T-helper 17 cell (primary cell): ENCODE measurements at places on chromosomes 11 and 22.

DNA sequence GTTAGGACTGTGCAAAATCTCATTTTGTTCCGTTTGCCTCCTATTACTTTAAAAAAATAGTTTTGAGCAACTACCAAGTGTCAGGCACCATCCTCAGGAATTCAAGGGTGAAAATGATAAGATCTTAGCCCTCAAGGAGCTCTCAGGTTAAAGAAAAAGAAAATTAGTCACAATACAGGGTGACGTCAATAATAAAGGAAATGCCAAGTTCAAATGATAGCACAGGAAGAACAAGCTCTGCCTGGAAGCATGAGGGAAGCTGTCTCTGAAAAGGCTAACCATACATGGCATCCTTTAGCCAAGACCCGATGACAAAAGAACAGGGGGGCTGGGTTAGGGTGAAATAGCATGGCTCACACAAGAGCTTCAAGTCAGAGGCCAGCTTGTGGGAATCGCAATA, 11.1 kb upstream of the MPZL2 start:
- no peak for DNase-seq

DNA sequence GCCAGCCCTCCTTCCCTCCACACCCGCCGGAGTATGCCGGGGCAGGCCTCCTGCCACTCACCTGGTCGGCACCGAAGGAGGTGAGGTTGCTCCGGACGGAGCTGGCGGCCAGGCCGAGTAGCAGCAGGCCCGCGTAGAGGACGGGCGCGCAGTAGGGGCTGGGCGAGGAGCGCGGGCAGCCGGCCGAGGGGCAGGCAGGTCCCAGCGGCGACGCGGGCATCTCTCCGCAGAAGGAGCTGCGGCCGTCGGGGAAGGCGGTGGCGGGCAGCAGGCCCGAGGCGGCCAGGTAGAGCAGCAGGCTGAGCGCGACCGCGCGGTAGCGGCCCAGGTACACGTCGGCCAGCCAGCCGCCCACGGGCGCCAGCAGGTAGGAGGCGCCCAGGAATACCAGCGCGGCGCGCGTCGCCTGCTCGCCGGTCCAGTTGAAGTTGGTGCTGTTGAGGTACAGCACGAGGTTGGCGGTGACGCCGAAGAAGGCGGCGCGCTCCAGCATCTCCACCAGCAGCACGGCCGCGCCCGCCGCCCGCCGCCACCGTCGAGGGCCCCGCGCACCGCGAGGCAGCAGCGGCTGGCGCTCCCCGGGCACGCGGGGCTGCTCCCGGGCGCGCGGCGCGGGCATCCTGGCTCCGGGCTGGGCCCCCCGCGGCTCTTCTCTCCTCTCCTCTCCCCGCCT, 907 bp downstream of the SLC15A3 start:
- no peak for DNase-seq

DNA sequence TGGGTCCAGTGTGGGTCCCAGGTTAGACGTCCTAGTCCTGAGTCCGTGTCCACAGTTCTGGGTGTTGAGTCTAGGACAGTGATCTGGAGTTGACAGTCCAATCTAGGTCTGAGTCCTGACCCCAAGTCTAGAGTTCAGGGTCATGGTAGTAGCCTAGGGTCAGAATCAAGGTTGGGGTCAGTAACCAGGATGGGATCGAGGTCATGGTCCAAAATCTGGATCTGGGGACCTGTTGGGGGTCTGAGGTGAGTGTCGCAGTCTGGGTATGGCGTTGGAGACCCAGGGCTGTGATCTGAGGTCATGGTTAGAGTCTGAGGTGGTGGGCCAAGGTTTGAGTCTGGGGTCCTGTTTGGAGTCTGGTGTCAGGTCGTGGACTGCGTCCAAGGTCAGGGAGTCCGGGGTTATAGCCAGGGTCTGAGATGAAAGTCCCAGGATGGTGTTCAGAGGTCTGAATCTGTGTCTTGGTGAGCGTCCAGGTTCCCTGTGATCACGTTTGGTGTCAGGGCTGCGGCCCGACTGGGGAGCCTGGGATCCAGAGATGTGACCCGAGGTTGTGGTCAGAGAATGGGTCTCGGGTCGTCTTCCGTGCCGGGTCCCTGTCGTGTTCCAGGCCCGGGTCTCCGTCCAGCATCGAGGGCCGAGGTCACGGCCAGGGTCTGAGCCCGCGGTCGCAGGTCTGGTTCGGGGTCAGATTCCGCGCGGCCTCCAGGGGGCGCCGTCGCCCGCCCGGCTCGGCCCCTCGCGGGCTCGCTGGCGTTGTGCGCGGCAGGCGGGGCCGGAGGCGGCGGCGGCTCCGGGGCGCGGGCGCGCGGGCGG, 432 bp upstream of the GRK2 start:
- peak; percentile 70 for DNase-seq

- DNase-seq = no peak
Observed at GRCh38 chr22:38788846-38789245, 5.1 kb downstream of the DNAL4 start.

DNA sequence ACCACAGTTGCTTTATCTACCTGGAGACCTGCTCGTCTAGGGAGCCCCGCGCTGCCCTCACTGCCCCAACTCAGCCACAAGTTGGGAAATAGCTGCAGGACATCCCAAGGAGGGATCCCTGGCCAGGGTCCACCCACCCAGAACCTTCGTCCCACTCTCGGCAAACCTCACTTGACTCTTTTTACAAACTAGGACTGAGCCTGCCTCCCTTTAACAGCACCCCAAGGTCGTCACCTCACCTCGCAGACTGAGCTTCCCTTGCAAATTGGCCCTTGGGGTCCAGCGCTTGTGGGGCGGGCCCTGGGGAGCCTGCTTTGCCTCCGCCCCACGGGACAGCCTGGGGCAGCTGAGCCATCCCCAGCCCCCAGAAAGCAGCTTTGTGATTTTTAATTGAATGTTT, 1505.8 kb downstream of the TBC1D22A start:
- no peak for DNase-seq

DNA sequence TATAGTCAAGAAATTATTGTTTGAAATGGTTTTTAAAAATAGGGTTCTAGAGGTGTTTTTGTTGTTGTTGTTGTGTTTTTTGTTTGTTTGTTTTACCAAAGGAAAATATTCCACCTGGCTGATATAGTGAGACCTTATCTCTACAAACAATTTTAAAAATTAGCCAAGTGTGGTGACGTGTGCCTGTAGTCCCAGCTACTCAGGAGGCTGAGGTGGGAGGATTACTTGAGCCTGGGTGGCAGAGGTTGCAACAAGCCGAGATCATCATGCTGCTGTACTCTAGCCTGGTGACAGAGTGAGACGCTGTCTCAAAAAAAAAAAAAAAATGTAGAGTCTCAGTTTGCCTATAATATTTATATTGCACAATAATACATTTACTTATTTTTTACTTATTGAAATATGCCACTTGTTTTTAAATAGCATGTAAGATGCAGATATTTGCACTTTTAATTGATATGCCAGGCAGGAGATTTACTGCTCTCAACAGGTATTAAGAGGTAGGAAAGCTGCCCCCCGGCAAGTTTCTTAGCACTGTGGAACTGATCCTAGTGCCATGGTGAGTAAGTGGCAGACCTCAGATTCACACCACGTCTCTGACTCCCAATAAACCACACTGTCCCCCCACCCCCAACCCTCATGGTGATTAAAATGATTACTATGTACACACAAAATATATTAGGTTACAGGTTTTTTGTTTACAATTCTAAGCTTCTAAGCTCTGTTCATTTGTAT, 157.4 kb downstream of the TEAD1 start:
- no peak for DNase-seq

- no peak for DNase-seq
Observed at GRCh38 chr22:43098356-43098755, 9.2 kb upstream of the TTLL1 start.

DNA sequence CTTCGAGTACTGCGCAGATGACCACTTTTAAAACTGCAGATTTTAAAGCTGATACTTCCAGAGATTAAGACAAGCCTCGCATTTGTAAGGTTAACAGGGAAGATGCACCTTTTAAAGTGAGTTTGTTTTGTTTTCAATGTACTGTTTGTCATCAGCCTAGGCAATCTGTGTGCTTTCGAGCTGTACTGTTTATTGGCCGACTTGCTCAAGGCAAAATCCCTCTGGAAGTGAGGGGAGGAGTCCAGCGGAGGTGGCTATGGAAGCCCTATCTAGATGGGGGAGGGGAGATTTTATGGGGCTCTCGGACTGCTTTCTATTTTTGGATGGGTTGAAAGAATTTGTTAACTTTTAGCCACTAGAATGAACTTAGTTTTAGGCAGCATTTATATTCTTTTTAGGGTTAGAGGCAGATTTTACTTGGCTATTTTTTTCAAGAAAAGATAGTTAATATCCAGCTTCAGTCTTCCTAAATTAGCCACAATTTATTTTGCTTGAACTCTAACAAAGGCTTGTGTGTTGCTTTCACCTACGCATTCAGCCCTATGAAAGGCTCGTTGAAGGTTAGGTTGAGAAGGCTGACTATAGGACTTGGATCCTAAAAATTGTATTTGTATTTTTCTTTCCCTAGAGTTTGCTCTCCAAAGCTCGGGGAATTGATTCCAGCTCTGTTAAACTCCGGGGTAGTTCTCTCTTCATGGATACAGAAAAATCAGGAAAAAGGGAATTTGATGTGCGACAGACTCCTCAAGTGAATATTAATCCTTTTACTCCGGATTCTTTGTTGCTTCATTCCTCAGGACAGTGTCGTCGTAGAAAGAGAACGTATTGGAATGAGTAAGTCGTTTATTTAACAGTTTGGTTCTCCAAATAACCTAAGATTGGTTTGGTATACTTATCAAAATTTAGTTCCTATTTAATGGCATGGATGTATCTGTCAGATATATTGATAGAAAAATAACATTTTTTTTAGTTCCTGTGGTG, 2.1 kb downstream of the WEE1 start:
- no peak for DNase-seq

DNA sequence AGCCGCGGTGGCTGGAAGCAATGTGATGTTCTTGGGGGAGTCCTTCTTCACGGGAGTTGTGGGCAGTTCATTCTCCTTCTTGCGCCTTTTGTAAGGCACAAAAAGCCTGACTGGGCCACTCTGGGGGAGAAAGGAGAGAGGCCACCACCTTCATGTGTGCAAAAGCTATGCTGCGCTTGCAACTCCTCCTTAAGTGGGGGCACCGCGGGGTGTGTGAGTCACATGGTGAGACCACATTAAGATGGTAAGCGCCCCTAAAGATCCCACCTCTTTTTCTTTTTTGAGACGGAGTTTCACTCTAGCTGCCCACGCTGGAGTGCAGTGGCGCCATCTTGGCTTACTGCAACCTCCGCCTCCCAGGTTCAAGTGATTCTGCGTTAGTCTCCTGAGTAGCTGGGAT, 14.1 kb downstream of the DEAF1 start:
- no peak for DNase-seq

DNA sequence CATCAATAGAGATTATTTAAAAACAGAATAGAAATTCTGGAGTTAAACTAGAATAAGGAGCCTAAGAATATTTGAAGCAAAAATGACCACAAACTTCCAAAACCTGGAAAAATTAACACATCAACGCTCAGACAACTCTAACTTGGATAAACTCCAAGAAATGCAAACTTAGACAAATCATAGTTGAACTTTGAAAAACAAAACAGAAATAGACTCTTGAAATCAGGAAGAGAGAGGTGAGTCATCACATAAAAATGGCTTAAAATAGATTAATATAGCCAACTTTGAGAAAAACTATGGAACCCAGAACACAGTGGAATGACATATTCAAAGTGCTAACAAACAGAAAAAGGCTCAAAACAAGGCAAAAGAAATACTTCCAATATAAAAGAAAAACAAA, 974.2 kb downstream of the JRKL start:
- no peak for DNase-seq

GRCh38 chr22:46239261-46240048, 10.6 kb downstream of the CDPF1 start:
- DNase-seq = no peak
